GM12892 (cell line): ENCODE measurements at places on chromosomes 6 and 20.

DNA sequence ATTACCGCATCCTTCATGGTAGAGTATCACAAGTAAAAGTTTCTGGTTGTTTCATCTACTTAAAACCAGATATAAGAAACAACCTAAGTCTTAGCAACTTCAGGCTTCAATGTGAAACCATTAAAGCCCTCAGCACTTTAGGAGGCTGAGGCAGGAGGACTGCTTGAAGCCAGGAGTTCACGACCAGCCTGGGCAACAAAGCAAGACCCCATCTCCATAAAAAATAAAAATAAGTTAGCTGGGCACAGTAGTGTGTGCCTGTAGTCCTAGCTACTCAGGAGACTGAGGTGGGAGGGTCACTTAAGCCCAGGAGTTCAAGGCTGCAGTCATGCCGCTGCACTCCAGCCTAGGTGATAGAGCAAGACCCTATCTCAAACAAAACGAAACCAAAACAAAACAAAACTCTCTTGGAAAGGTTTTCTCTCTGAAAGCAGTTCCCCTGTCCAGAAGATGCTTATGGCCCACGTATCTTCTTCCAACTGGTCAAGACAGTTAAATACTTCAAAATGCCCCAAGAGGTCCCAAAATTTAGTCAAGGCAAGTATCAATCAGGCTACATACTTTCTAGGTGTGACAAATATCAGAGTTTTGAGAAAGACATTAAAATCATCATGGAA is 9.9 kb downstream of the TAF11 start:
- no peak for DNase-seq

GRCh38 chr6:137892271-137892708 is 25.2 kb downstream of the TNFAIP3 start:
- DNase-seq = no peak

DNA sequence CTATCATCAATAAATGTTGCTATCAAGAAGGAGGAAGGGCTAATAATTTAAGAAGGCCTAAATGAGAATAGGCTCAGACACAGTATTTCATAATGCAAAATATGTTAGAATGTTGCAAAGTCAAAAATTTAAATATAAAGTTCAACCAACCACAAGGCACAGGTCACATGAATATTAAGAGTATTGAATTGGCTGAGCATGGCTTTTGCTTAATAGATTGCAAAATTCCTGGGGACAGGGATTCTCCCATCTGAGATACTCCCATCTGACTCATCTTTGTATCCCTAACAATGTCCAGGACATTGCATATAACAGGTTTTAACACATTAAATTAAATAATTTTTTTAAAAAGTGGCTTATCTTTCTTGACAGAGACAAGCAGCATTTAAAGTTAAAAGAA is 32.9 kb upstream of the UTRN start:
- no peak for DNase-seq

DNA sequence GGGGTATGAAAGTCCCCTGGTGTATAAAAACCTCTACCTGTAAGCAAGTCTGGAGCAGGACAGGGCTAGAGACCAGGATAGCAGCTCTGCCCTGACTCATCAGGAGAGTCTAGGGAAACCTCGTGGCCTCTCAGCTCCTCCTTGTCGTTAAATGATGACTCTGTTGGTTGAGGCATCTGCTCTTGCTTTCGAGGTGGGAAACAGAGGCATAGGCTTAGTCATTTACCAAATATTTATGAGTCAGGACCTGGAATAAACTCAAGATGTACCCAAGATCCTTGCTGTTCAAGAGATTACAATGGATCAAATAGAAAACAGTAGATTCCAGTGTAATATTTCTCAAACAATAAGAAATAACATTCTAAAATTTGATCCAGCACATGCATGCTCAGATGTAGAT is 5.5 kb downstream of the MANBAL start:
- DNase-seq = no peak

GRCh38 chr6:111050261-111051023 is 36.9 kb upstream of the SLC16A10 start:
- no peak for DNase-seq

DNA sequence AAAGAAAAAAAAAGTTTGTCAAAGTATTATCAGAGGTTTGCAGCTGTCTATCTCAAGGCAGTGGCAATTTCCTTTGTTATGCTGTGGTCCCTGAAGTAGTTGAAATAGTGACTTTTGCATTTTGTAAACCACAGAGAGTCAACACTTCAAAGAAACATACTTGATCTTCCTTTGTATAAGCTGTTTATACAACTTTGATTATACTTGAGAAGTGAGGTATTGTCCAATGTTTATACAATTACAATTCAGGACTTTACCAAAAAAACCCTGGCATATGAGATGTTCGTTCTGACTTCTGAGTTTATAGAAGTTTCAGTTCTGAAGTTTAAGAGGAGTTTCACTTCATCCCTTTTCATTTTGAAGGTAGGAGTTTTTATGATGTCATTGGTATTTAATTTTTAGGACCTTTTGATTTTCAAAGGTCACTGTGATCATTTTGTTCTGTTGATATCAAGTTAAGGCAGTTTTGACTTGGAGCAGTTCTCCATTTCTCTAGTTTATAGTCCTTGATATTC is 4.0 kb downstream of the STK4 start:
- no peak for DNase-seq

DNA sequence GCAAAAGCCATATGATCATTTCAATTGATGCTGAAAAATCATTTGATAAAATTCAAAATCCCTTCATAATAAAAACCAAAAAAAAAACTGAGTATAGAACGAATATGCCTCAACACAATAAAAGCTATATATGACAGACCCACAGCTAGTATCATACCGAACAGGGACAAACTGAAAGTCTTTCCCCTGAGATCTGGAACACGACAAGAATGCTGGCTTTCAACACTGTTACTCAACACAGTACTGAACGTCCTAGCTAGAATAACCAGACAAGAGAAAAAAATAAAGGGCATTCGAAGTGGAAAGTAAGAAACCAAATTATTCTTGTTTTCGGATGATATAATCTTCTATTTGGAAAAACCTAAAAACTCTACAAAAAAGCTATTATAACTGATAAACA is 559.9 kb downstream of the EPM2A start:
- DNase-seq = no peak

- no peak for DNase-seq
These were observed 68.5 kb upstream of the FOXO3 start for GRCh38 chr6:108492131-108492766.

GRCh38 chr6:26322645-26323482 is 42.1 kb upstream of the BTN3A2 start:
- DNase-seq = no peak
